ENCODE measurements at places on chromosomes 2 and 18.

DNA sequence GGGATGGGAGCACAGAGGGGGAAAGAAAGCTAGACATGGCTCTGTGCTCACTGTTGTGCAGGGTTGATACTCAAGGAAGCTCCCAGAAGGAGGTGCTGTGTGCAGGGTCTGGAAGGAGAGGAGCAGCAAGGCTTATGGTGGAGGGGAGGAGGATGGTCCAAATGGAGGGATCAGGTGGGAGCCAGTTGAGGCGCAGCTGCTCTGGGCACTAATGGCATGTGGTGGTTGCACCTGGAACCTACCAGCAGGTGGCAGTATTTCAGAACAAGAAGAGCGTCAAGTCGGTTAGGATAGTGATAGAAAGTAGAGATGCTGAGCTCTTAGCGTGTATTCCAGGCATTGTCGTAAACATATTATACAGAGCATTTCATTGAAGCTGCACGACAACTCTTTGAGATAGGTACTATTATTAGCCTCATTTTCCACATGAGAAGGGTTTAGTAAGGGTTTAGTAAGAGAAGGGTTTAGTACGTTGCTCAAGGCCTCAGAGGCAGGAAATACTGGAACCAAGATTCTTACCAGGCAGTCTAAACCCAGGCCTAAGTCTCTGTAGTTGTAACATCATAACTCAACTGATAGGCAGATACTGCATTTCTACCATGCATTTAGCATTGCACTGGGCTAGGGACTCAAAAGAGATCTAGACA, 223.7 kb downstream of the CYP26B1 start:
- no peak overlapping the region for H3K27ac ChIP-seq
- H3K36me3 ChIP-seq: no peaks in the 10 kb centered on the region
- no peak overlapping the region for H3K4me3 ChIP-seq
- peaks cover 6% of the 10 kb centered on the region for H3K4me1 ChIP-seq

DNA sequence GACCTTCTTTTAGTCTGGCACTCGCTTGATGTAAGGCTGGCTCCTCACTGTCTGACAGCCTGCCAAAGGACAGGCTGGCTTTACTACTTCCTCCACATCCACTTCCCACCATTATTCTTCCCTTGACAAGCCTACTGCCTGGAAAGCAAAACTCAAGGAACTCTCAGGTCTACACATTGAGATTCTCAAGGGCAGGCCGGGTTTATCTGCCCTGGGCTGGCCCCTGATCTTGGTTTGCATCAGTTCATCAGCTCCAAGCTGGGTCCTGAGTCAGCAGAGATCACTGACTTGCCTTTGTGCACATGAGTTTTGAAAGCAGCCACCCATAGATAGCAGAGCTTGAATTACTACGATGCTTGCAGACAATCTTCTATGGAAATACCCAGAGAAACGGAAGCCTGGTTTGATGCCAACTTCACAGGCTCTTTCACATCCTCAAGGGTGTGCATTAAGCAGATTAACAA, 53.9 kb downstream of the KCTD18 start:
- no peak overlapping the region for H3K27ac ChIP-seq
- H3K4me1 ChIP-seq: no peaks in the 10 kb centered on the region

- H3K27ac ChIP-seq: peak overlapping the region; percentile 73
- H3K4me1 ChIP-seq: peaks cover 7% of the 10 kb centered on the region
- no peaks in the 10 kb centered on the region for H3K27me3 ChIP-seq
- no peaks in the 10 kb centered on the region for H3K36me3 ChIP-seq
- no peak overlapping the region for H3K4me3 ChIP-seq
- DNase-seq: no peak
Measured at GRCh38 chr2:6074089-6074643, 382.0 kb downstream of the SOX11 start.

DNA sequence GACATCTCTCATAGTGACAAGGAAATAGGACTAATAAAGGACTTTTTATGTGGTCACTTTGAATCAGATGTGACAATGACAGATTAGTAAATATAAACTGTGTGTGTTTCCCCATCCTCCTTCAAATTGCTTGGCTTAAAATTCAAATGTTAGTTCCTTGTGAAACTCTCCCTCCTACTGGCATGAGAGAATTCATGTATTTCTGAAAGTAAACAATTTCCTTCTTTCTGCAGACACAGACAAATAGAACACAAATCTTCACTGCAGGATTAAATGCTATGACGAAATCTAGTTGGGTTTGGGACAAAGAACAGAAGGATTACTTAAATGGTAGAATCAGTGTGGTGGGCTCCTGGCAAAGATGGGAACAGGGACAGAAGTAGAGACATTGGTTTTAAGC, 328.7 kb upstream of the FAM98A start:
- H3K27me3 ChIP-seq: no peaks in the 10 kb centered on the region
- H3K4me3 ChIP-seq: no peak overlapping the region
- no peaks in the 10 kb centered on the region for H3K36me3 ChIP-seq
- H3K27ac ChIP-seq: no peak overlapping the region
- no peaks in the 10 kb centered on the region for H3K4me1 ChIP-seq

GRCh38 chr2:191653667-191654391, 24.1 kb upstream of the NABP1 start:
- no peak overlapping the region for H3K4me3 ChIP-seq
- H3K36me3 ChIP-seq: no peaks in the 10 kb centered on the region
- H3K4me1 ChIP-seq: no peaks in the 10 kb centered on the region

DNA sequence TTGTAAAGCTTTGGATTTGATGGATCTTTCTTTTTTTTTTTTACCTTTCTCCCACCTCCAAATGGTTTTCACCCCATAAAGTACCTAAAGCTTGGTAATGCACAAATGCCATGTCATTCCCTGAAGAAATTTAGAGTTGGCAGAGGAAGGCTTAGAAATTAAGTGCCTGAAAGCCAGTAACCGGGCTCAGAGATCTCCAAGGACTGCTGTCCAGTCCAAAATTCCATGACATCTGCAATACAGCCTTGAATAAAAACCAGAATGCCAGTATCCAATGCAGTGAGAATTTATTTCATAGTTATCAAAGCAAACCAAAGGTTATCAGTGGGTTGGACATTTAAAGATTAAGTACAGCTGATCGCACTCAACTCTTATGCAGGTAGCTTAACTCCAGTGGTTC, 209.9 kb upstream of the RBBP8 start:
- no peak overlapping the region for H3K4me3 ChIP-seq
- DNase-seq: no peak
- H3K27me3 ChIP-seq: no peaks in the 10 kb centered on the region
- H3K4me1 ChIP-seq: peaks cover 12% of the 10 kb centered on the region
- H3K27ac ChIP-seq: peak overlapping the region; percentile 67

- no peaks in the 10 kb centered on the region for H3K27me3 ChIP-seq
- DNase-seq: no peak
- no peaks in the 10 kb centered on the region for H3K36me3 ChIP-seq
Measured at GRCh38 chr18:42268798-42269197, 313.8 kb downstream of the PIK3C3 start.

- peaks cover 5% of the 10 kb centered on the region for H3K4me1 ChIP-seq
- no peak overlapping the region for H3K27ac ChIP-seq
- DNase-seq: no peak
Measured at GRCh38 chr2:9273486-9274130, 67.0 kb downstream of the ASAP2 start.

DNA sequence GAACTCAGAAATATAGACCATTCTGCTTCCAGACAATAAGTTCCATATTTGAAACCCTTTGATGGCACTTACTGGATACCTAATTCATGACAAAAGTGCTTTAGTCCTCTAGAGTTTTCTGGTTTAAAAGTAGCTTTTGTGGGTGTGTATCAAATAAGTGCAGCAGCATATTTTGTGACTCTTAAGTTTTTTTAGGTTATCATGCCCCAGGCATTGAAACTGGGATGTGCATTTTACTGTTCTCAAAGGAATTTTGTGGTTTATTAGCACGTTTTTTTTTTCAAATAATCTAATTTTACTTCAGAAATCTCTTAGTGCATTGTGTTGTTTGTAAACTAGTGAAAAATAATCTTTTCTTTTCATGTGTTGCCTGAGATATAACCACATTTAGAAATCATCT, 1.5 kb downstream of the XRCC5 start:
- peak overlapping the region; percentile 92 for H3K27ac ChIP-seq
- peak overlapping the region; percentile 80 for H3K4me3 ChIP-seq
- no peaks in the 10 kb centered on the region for H3K27me3 ChIP-seq

DNA sequence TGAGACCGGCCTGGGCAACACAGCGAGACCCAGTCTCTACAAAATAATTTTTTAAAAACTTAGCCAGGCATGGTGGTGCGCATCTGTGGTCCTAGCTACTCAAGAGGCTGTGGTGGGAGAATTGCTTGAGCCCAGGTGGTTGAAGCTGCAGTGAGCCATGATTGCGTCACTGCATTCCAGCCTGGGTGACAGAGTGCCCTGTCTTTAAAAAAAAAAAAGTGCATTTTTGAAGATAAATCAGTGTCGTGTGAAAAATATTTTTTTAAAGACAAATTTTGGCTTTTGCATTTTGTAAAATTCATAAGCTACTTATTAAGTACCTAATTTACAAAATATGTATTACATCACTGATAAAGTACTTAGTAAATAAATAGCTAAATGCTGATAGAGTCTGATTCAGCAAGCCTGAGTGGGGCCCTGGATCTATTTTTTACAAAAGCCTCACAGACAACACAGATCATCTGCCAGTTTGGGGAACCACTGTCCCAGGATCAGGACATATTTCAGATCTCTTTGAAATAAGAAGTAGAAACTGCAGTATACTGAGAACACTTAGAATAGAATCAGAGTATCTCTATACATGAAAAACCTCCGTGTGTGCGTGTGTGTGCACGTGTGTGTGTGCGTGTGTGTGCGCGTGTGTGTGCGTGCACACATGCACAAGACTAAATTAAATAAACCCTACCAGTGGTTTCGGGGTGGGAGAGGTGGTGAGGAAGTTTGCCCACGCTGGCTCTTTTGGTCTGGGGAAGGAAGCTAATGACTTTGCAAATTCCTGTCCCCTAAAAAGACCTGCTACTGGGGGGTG, 61.6 kb downstream of the AAK1 start:
- H3K36me3 ChIP-seq: no peaks in the 10 kb centered on the region
- H3K4me1 ChIP-seq: peaks cover 11% of the 10 kb centered on the region
- DNase-seq: no peak
- no peaks in the 10 kb centered on the region for H3K27me3 ChIP-seq

DNA sequence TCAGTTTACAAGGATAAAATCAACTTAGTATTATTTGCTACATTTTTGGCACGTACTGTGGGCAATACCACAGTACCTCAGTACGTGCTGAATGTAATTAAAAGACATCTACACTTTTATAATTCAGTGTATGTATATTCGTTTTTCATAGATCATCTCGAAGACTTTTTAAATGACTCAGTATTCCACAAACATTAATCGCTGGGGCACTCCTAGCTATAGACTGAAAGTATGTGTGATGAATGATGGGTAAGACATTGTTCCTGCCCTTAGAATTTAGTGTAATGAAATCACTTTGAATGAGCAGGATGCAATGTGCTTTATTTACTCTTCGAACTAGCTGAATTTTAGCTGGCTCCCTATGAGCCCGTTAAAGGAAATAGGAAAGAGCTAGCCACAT, 245.6 kb upstream of the RASGRP3 start:
- no peaks in the 10 kb centered on the region for H3K27me3 ChIP-seq
- DNase-seq: no peak
- no peak overlapping the region for H3K4me3 ChIP-seq
- H3K36me3 ChIP-seq: no peaks in the 10 kb centered on the region
- no peaks in the 10 kb centered on the region for H3K4me1 ChIP-seq
- H3K27ac ChIP-seq: no peak overlapping the region

DNA sequence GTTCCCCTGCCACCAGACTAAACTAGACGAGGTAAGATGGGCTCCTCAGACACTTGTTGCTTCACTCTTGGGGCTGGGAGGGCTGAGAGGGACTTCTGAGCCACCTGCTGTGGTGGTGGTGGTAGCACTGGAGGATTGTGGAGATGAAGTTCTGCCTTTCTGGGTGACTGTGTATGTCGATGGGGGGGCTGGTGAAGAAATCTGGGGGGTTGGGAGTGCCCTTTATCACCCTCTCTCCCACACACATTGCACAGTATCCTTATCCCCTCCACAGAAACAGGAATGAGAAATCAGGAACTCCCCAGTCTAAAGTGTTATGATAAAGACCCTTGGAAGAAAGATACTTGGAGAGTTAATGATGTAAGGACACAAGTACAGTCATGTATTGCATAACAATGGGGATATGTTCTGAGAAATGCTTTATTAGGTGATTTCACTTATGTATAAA, 38.5 kb downstream of the HK2 start:
- peaks cover 16% of the 10 kb centered on the region for H3K4me1 ChIP-seq
- H3K27me3 ChIP-seq: no peaks in the 10 kb centered on the region
- DNase-seq: no peak
- no peaks in the 10 kb centered on the region for H3K36me3 ChIP-seq

DNA sequence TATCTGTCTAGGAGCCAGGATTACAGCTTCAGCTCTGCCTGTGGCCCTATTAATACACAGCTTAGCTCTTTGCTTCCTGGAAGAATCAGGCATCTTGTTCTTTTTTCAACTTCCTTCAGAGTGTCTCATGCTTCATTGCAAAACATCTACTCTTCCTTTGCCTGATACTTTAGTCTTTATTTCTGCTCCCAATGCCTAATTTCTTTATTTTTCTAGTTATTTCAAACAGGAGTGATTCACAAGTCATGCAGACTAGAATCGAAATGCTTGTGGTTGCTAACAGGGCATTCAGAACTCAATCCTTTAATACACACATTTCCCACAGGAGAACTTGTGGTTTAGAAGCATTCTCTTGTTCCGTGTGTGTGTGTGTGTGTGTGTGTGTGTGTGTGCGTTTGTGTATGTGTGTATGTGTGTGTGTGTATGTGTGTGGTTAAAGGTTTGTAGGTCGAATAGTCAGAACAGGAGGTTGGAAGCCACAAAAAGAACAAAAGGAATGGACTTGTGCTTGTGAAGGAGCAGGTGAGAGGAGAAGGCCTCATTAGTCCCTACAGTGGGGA, 28.3 kb upstream of the INSIG2 start:
- no peak overlapping the region for H3K4me3 ChIP-seq
- H3K4me1 ChIP-seq: no peaks in the 10 kb centered on the region
- no peak overlapping the region for H3K27ac ChIP-seq
- H3K27me3 ChIP-seq: no peaks in the 10 kb centered on the region
- no peaks in the 10 kb centered on the region for H3K36me3 ChIP-seq

GRCh38 chr2:57899898-57900297, 146.7 kb upstream of the VRK2 start:
- H3K4me3 ChIP-seq: no peak overlapping the region
- H3K4me1 ChIP-seq: no peaks in the 10 kb centered on the region
- no peak for DNase-seq
- H3K36me3 ChIP-seq: no peaks in the 10 kb centered on the region

DNA sequence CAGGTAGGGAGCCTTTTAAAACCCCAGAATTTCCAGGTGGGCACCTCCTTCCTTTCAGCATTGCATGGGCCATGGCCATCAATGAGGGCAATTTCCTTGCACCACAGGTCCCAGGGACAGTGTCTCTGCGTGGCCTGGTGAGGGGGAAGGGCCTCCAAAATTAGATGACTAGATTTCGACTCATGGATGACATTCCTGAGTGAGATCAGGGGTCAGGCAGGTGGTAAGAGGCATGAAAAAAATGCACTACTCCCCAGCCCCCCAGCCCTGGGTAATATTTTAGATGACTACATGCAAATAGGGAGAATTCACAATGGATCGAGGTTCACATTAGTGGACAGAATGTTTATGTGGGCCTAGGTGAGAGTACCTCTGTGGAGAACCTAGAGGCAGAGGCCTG, 19.0 kb upstream of the IGFBP5 start:
- H3K36me3 ChIP-seq: no peaks in the 10 kb centered on the region
- no peak for DNase-seq
- H3K4me1 ChIP-seq: peaks cover 4% of the 10 kb centered on the region
- no peaks in the 10 kb centered on the region for H3K27me3 ChIP-seq
- H3K4me3 ChIP-seq: no peak overlapping the region
